ENCODE measurements at places on chromosomes 16 and 17.

DNA sequence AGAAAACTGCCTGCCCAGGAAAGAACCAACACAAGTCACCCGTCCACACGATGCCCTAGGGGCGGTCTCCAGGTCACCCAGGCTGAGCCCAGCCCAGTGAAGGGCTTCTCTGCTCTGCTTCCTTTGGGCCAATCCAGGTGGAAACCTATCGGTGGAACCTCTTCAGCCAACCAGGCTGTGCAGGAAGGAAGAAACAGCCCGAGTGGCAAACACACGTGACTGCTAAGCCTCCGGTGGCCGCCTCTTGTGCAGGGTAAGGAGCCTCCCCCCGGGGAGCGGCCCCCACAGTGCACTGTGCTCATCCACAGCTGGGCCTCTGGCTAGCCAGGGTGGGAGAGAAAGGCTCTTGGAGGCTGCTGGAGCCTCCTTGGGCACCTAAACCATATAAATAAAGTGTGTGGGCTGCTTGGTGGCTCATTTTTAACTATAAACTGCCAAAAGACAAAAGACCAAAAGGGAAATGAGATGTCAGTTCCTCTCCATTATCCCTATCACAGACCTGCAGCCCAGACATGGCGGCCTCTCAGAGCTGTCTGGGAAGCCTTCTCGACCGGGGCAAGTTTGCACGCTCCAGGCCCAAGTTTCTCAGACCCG lies 2.4 kb downstream of the RTN4RL1 start:
- no peak for DNase-seq

- DNase-seq, result no peak
These were observed 6.3 kb upstream of the NLRC3 start for GRCh38 chr16:3583303-3584038.

DNA sequence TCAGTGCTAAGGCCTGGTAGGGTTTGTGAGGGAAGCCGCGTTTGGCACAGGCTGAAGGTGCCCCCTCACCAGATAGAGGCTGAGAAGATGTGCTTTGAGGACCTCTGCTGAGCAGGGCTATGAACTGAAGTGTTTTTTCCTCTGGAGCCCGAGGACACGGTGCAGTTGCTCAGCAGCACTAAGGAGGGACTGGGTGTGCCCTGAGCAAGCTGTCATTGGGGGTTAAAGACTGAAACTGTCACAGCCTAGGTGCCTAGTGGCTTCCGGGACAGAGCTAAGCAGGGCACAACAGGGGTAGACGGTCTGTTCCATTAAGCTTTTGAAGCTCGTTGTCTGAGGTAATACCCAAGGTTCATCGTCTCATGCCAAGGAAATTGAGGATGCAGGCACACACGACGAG lies 24.8 kb upstream of the ASGR2 start:
- no peak for DNase-seq

- no peak for DNase-seq
These were observed 7.8 kb downstream of the CPHXL start for GRCh38 chr16:75718452-75718851.

DNA sequence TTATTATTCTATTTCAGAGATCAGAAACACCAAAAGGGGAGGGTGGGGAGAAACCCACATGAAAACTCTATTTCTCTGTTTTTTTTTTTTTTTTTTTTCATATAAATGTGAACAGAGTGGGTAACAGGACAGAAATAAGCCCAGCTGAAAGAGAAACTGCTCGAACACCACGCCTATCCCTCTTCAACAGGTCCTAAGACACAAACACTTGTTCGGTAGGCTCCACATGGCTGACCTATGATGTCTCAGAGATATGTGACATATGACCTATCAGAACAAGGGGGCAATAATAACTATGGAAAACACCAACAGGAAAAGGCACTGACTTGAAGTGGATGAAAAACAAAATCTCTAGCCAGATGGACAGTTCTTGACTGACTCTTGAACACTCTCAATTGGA lies 44.8 kb downstream of the PARN start:
- DNase-seq, result no peak

- DNase-seq, result peak; percentile 75
These were observed 25.6 kb downstream of the ITGB3 start for GRCh38 chr17:47279062-47279801.

DNA sequence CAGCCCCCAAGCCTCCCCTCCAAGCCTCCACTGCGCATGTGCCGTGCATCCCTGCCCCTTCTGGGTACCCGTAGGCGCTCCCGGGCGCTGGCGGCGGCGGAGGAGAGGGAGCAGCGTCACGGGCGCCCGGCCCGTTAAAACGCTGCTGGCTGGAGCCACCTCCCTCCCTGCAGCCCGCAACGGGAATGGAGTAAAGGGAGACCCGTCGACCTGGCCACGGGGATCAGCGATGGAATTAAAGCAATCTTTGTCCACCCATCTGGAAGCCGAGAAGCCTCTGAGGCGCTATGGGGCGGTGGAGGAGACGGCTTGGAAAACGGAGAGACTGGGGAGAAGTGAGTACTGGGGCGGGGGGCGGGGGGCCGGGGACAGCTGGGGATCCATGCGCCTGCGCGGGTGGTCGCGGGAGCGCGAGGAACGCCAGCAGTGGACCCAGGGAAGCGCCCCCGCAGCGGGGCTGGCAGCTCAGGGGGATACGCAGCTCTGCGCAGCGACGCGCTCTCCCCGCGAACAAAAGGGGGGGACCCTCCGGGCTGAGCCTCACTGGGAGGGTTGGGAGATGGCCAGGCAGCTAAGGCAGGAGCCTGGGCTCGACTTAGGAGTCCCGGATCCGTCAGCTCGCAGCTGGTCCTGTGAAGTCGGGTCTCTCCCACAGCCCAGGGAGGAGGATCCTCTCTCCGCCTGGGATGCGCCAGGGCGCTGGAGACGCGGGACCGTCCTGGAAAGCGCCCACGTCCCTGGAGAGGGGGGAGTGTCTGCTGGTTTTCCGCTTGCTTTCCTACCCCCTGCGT lies at the start of gene BMERB1:
TSS of gene BMERB1 (plus strand) at position 164 of the 791 bp plus-strand sequence. CDS start at position 230, 66 bp downstream.
- peak; percentile 6 for DNase-seq

- DNase-seq, result no peak
These were observed 1955.2 kb downstream of the TP53TG3F start for GRCh38 chr16:35414563-35414962.

DNA sequence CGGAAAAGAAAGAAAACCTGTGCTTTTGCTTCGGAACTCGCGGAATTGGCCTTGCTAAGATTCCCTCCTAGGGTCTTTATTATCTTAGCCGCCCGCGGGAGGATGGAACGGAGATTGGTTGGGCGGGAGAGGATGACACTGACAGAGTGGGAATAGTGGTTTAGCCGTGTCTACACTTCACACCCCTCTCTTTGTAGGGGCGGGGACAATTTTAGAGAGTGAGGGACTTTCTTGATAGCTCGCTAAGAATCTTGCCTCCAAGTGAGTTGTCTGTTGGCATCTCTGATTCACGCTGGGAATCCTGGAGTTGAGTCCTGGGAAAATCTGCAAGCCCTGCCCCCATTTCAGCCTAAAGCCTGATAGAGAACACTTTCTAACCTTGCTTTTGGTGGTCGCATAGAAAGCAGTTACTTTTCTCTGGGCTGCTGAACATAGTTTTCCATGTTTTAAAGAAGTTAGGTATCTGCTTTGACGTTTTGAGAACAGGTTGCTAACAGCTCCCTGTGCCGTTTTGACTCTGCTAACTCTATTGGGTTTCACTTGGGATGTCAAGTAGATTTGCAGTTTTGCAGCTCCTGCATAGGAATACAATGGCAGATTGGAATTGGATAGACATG lies 697 bp downstream of the NOL11 start:
- no peak for DNase-seq

GRCh38 chr17:31580706-31581490 lies 189.4 kb downstream of the RAB11FIP4 start:
- no peak for DNase-seq
